ENCODE measurements at places on chromosomes 6 and 20.

- DNase-seq = no peak
These were observed 132.3 kb downstream of the PXDC1 start for GRCh38 chr6:3619201-3619600.

GRCh38 chr6:33957892-33958525 is 154.2 kb upstream of the MLN start:
- DNase-seq = no peak

DNA sequence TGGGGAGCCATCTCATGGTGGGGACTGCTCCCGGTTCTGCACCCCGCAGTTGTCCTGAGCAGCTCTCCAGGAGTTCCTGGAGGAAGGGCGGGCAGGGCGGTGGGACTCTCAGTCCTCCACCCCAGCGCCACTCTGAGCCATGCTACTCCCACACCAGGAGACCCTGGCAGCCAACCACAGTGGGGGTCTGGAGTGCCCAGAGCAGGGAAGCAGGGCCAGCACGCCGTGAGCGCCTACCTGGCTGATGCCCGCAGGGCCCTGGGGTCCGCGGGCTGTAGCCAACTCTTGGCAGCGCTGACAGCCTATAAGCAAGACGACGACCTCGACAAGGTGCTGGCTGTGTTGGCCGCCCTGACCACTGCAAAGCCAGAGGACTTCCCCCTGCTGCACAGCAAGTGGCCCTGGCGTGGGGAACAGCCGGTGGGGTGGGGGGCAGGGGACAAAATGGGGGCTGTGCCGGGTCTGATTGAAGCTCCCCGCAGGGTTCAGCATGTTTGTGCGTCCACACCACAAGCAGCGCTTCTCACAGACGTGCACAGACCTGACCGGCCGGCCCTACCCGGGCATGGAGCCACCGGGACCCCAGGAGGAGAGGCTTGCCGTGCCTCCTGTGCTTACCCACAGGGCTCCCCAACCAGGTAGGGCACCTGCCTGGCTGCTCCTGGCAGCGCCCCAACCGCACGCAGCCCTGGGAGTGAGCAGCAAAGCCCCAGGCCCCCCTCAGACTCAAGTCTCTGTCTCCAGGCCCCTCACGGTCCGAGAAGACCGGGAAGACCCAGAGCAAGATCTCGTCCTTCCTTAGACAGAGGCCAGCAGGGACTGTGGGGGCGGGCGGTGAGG is 1.6 kb upstream of the TNFRSF6B start:
- peak; percentile 39 for DNase-seq

DNA sequence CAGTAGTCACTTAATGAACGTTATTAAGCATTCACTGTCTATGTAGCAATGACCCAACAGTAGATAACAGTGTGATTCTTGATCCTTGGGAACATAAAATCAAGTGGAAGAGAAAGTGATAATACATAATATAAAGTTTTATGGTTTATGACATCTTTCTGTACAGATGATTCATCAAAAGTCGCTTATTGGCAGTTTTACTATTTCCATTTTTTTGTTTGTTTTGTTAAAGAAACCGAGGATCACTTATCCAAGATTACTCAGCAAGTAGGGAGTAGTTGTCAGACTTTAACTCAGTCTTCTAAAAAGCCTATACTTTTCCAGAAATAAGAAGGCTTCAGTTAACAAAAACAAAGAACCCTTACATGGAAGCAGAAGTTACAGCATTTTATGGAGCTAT is 260.8 kb downstream of the ZFAND3 start:
- no peak for DNase-seq

DNA sequence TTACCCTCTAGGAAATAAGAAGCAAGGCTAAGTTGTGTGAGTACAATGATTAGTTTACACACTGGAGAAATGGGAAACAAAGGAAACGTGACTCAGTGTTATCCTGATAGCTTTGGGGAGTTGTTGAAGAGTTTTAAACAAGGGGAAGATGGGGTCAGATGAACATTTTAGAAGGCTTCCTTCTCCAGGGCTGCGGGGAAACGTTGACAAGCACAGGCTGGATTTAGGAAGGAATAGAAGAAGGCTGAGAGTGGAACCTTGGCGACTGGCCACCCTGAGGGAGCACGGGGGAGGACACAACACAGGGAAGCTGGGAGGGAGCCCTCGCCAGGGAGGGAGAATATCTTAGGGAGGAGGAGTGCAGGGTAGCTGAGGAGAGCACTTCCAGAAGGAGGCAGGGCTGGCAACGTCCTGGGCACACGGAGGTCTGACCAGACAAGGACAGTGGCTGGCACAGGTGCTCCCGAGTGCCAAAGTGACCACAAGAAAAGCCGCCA is 134.7 kb downstream of the AIG1 start:
- no peak for DNase-seq

GRCh38 chr6:61809004-61809595 is 476.9 kb downstream of the KHDRBS2 start:
- DNase-seq = peak; percentile 40

- DNase-seq = peak; percentile 90
These were observed 1.5 kb downstream of the SERPINB1 start for GRCh38 chr6:2839982-2840748.

DNA sequence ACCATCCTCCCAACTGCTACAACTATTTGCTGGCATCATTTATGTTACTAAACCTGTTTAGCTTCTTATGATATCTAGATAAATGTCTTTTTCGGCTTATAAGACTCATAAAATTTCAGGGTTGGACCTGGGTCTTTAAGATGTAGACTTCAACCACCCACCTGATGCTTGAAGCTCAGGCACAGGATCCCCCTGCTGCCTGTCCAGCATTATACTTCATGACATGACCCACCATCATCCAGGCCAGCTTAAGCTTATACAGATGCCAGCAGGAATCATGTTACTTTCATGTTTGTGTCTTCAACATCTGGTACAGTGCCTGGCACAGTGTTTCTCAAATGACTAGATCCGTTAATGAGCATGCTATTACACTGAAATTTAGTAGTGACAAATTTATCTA is 47.4 kb downstream of the SLC17A5 start:
- DNase-seq = no peak

- no peak for DNase-seq
These were observed 21.9 kb downstream of the TOP1 start for GRCh38 chr20:41050361-41051008.

DNA sequence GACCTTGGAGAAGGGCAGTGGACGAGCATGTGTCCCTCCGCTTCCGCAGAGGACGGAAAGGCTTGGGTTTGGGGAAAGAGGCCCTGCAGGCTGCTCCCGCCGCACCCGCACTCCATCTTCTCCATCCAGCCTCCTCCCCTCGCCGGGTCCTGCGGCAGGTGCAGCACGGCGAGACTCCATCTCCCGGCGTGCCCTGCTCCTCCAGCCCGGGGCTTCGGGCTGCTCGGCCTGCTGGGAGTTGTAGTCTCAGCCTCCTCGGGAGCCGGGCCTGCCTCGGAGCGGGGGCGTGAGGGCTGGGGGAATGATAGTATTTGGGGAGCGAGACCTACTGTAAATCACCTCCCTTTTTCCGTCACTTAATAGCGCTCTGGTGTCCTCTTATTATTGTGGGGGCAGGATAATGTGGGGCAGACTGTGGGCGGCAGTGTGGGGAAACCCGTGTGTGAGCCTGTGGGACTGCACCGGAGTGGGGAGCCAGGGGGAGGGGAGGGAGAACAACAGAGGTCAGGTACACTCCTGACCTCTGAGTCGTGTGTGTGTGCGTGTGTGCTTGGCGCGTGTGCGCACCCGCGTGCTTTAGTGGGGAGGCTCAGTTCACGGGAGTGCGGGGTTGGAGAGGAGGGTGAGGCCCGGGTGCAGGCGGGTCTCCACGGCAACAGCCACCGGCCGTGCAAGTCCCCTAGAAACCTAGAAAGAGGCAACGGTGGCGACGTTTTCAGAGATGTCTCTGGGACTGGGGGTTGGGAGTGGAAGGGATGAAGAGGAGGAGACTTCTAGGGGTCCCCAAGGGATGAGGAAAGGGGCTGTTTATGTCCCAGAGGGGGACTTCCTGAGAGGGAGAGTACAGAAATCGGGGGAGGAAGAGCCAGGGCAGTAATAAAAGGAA is 4.1 kb downstream of the TTBK1 start:
- DNase-seq = peak; percentile 52
